Uterus (tissue), 4 donors: ENCODE measurements at places on chromosomes 11 and 22. TPM values are rescaled to one million over a fixed set of nuclear protein-coding genes. Genes with fewer than 3 reads are reported as not detected.

- H3K4me3 ChIP-seq = no peak overlapping the region
- H3K36me3 ChIP-seq = no peaks in the 10 kb centered on the region
- H3K27me3 ChIP-seq = no peaks in the 10 kb centered on the region
- DNase-seq = no peak
Observed at GRCh38 chr22:48957987-48958321, 869.7 kb downstream of the BRD1 start.

The TMEM151A gene
- total RNA-seq = not detected

DNA sequence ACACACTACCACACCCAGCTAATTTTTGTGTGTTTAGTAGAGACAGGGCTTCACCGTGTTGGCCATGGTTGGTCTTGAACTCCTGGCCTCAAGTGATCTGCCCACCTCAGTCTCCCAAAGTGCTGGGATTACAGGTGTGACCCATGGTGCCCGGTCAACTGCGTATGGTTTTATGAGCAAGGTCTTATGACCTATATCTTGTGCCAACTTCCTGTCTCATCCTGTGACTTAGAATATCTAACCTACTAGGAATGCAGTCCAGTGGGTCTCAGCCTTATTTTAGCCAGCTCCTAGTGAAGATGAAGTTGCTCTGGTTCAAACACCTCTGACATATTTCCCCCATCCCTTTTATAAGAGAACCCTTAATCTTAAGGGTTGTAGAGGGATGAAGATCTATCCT, 66.1 kb upstream of the OR5AN1 start:
- H3K27ac ChIP-seq = no peak overlapping the region
- H3K4me1 ChIP-seq = no peaks in the 10 kb centered on the region
- H3K4me3 ChIP-seq = no peak overlapping the region
- DNase-seq = no peak
- H3K27me3 ChIP-seq = no peaks in the 10 kb centered on the region

The NTM gene
- not detected for total RNA-seq

GRCh38 chr11:129544691-129545090, 169.0 kb downstream of the BARX2 start:
- H3K4me3 ChIP-seq = no peak overlapping the region
- no peak overlapping the region for H3K27ac ChIP-seq
- no peaks in the 10 kb centered on the region for H3K36me3 ChIP-seq

The APOL4 gene
- 1.0 TPM for total RNA-seq

GRCh38 chr11:46917109-46917761, 1.1 kb downstream of the LRP4 start:
- no peaks in the 10 kb centered on the region for H3K36me3 ChIP-seq
- peak overlapping the region; percentile 92 for H3K4me3 ChIP-seq
- DNase-seq = no peak
- H3K27ac ChIP-seq = peak overlapping the region; percentile 76
- H3K27me3 ChIP-seq = no peaks in the 10 kb centered on the region
- no peaks in the 10 kb centered on the region for H3K4me1 ChIP-seq

- H3K4me1 ChIP-seq = no peaks in the 10 kb centered on the region
- no peaks in the 10 kb centered on the region for H3K27me3 ChIP-seq
- peak; percentile 96 for DNase-seq
- H3K27ac ChIP-seq = peak overlapping the region; percentile 71
- H3K36me3 ChIP-seq = no peaks in the 10 kb centered on the region
- H3K4me3 ChIP-seq = no peak overlapping the region
Observed at GRCh38 chr11:108115500-108116140, 5.7 kb upstream of the ACAT1 start.
